ENCODE measurements at places on chromosomes 4 and X.

GRCh38 chr4:144820728-144821085 lies 174.8 kb downstream of the HHIP start:
- DNase-seq: no peak

DNA sequence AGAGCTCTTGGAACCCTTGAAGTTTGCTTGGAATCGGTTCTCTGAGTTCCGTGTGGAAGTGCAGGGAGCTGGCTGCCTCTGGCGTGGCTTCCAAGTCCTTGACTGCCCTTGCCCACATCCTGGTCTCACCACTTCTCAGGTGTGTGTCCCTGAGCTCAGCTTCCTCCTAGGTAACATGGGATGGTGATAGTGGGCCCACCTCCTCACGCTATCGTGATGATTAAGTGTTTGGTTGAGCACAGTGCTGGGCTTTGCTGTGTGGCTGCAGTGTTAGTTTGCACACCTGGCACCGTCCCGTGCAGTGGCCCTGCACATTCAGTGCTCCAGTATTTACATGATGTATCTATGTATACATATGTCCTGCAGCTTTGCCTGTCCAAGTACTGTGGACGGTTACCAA lies 81.5 kb downstream of the CLDN34 start:
- DNase-seq: peak; percentile 22

DNA sequence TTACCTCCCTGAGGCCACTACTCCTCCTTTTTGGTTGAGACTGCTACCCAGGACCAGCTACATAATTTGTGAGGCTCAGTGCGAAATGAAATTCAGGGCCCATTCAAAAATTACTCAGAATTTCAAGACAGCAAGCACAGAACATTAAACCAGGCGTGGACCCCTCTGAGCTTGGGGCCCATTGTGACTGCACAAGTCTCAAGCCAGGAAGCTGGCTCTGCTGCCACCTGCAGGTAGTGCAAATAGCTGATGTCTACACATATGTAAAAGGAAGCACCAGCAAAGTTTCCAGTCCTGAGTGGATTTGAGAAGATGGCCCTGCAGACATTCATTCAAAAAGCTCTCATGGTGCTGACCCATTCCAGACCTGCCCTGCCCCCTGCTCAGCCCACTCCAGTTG lies 213.4 kb upstream of the LNX1 start:
- peak; percentile 10 for DNase-seq

DNA sequence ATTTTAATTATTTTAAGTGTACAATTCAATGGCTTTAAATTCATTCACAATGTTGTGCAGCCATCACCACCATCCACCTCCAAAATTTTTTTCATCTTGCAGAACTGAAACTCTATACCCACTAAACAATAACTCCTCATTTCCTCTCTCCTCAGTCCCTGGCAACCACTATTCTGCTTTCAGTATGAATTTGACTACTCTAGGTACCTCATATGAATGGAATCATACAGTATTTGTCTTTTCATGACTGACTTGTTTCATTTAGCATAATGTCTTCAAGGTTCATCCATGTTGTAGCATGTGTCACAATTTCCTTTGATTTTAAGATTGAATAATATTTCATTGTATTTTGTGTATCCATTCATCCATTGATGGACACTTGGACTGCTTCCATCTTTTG lies 46.9 kb downstream of the KIF4A start:
- DNase-seq: no peak

DNA sequence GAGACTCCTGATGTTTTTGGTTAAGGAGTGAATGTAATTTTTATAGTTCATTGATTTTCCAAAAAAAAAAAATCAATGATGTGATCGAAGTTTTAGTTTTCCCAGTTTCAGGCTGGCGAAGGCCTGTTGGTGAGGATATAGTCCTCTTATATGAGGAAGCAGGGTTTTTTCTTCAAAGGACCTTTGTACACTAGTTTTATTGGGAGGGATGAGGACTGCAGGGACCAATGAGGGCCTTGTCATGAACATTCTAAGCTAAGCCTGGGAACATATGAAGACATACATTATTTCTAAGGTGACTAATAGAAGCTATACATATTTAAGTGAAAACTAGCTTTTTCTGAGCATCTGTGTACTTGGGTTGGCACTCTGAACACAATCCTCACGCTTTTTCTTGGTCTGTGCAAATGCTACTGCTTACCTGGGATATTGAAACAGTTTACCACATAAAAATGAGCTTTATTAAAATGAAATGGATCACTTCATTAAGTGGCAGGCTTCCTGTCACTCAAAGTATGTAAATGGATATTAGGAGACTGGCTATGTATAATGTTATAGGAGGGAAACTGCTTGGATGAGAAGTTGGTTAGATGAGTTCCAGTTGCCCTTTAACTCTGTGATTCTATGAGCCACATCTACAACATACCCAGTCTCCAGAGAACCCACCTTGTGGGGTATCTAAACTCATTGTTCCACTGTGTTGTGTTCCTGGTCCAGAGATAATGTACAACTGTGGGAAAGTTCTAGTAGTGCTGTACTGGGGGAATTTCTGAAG lies 43.5 kb downstream of the SLC4A4 start:
- no peak for DNase-seq

GRCh38 chr4:44150091-44150576 lies 298.5 kb downstream of the KCTD8 start:
- no peak for DNase-seq

DNA sequence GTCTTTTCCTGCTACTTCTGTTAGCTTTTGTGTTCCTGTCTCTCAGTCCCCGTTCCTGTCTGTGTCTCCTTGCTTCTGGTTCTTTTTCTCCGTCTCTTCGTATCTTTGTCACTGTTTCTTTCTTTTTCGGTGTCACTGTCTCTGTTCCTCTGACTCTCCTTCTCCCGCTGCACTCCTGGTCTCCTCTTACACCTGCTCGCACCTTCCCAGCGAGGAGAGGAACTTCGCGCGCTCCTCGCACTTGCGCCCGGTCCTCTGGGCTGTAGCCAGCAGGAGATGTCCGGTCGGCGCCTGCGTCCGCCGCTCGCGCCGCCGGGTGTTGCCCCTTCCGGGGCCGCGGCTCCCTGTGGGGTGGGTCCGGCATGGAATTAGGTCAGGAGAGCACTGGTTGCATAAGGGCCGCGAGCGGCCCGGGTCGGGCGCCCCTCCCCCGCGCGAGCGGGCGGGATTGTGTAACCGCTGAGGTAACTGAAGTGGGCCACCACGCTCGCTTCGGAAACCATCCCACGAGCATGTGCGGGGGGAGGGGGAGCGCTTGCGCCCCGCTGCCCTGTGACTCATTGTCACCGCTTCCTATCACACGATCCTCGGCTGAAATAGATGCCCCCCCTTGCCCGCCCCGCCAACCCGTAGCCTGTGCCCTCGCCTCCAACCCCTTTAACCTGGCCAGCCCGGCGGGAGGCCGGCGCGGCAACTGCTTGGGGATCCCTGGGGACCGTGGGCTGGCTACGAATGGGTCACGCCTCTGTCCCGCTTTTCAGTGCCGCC lies 1.6 kb downstream of the LONRF3 start:
- no peak for DNase-seq

DNA sequence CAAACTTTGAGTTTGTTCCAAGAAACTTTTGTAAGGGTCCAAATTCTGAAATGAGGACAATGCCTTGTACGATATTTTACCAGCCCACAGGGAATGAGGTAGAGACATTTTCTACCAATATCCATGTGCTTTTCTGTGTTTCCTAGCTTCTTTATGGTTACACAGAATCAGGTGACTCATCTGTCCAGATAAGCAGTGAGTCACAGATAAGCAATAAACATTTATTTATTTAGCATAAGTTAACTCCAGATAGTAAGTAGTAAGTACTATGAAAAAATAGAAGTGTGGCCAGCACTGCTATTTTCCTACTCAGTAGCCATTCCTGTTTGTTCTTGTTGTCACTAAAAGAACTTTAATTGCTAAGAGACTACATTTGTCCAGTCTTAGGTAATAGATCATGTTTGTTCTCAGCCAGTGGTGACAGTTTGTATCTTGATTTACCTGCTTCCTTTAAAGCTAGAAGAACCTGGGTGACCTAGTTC lies 7.4 kb downstream of the AFF1 start:
- peak; percentile 51 for DNase-seq

- no peak for DNase-seq
Observed at GRCh38 chr4:61214680-61215079, 14.6 kb downstream of the ADGRL3 start.

DNA sequence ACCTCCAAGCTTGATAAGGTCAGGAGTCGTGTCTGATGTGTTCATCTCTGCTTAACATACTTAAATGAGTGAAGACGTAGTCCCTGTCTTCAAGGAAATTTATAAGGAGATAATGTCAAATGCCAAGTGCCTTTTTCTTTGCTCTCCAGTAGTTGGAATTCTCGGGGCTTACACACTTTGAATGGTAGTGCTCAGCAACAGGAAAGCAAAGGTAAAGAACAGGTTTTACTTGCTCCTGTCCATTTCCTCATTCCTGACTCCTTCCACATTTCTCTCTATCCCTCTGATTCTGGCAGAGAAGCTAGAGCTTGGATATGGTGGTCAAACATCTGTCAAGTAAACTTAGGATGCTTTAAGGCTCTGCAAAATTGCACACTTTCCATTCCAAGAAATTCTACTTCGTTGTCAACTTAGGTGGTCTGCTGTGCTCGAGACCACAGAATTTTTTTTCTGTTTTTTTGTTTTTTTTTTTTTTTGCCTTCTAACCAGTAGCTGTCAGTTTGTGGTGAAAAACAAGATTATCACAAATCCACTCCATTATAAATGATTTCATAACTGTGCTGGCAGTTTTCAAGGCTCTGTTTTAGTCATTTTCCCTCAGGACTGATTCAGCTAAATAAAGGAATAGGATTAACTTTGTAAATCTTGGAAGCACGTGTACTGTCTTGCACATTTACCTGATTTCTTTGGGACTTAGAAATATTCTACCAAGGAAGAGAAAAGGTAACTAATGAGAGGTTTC lies 180.8 kb upstream of the ANXA3 start:
- no peak for DNase-seq

DNA sequence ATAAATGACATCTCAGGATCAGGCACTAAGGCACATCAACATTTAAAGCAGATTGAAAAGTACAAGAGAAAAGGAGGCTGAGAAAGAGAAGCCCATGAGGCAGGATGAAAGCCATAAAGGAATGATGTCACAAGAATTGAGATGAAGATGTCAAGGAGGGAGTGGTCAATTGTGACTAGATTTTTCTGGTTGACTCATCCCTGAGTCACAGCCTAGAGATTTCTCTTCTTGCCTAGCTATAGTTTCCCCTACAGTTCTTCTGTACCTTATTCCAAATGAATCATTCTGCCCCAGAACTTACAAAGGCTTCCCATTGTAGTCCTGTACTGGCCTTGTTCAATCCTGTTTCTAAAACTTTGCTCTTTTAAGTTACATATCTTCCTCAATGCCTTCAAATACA lies 3.4 kb upstream of the USP53 start:
- DNase-seq: no peak

DNA sequence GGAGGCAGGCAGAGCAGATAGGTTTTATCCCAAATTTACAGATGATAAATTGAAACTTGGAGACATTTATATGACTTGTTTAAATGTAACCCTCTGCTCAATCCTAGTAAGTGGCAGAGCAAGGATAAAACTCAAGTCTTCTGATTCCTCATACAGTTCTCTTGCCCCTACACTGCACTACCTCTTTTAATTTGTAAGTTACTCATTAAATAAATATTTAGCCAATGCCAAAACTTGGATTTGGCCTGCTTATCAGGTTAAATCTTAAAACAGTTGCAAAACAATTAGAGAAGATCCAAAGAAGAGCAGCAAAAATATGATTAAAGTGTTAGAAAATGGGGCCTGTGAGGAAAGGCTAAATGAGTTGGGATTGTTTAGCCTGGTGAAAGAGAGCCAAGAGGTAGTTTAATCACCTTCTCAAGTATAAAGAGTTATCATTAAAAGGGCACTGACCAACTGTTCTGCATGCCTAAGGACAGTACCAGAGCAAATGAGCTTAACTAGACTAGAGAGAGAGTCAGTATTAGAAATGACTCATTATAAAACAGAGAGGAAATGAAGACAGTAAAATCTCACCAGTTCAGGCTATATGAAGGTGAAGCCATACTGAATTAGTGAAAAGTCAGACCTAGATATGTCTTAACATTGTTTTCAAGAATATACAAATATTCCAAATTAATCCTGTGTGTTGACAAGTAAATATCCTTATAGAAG lies 146.3 kb downstream of the GRIA3 start:
- DNase-seq: no peak

DNA sequence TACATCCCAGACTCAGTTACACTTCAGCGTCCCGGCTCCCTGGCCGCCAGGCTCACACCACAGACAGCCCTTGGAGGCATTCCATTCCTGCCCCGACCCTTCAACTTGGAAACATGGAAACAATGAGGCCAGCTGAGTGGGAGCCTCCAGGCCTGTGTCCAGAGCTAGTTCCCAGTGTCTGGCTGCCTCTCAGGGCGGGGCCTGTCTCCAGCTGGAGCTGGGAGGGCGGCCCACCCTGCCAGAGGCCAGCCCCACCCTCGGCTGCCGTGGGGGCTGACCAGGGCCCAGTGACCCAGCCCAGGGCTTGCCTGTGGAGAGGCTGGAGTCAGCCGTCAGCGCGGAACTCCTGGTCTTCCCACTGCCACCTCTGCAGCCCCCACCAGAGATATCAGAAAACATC lies 37.4 kb upstream of the SPON2 start:
- DNase-seq: no peak

GRCh38 chr4:78684325-78685079 lies 91.6 kb upstream of the BMP2K start:
- DNase-seq: no peak

DNA sequence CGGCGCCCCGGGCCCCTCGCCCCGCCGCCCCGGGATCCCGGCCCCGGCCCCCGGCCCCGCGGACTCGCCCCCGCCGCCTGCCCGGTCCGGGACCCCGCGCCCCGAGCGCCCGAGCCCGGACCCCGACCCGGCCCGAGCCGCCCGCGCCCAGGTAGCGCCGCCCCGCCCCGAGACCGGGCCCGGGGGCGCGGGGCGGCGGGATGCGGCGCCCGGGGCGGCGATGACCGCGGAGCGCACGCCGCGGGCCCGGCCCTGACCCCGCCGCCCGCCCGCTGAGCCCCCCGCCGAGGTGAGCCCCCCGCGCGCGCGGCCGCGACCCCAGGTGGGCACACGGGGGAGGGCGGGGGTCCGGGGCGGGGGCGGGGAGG lies 224 bp downstream of the FGFRL1 start:
- DNase-seq: no peak

Measured in hematopoietic multipotent progenitor cell treated with erythropoietin and hydrocortisone succinate and interleukin-3 and kit ligand, for 17 days (in vitro differentiated cells).